ENCODE measurements at places on chromosomes 11 and 22.
A peak's percentile ranks its signal among the peaks of the same experiment; 100 is the strongest.

GRCh38 chr11:34899633-34900016 is 16.6 kb downstream of the APIP start:
- DNase-seq, result no peak

GRCh38 chr11:67627441-67627811 is 2.3 kb downstream of the NUDT8 start:
- no peak for DNase-seq

DNA sequence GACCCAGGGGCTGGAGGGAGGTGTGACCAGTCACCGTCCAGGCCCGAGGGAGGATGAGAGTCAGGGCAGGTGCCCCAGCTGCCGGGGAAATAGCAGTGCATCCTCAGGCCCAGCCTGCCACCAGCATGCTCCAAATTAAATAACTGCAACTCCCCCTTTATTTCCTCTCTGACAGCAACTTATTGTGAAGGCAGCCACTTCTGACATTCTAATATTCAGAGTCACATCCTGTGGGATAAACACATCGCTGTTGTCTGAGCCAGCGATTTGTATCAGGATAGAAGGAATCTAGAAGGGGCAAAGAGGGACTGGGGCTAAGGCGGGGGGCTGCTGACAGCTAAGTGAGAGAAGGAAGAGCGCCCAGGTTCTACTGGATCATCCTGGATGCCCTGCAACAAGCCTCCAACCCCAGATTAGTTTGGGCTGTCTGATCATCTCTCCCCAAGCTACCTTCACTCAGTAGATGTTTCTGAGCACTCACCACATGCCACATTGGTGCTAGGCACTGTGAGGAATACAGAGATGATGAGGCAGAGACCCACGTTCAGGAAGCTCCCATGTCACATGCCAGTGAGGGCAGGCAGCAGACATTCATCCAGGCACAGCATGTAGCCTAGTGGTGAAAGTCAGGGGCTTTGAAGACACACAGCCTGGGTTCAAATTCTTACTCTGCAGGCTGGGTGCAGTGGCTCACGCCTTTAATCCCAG is 214.1 kb downstream of the BUD13 start:
- peak; percentile 79 for DNase-seq

- DNase-seq, result no peak
These were observed 6.2 kb downstream of the STIM1 start for GRCh38 chr11:3861683-3862082.

DNA sequence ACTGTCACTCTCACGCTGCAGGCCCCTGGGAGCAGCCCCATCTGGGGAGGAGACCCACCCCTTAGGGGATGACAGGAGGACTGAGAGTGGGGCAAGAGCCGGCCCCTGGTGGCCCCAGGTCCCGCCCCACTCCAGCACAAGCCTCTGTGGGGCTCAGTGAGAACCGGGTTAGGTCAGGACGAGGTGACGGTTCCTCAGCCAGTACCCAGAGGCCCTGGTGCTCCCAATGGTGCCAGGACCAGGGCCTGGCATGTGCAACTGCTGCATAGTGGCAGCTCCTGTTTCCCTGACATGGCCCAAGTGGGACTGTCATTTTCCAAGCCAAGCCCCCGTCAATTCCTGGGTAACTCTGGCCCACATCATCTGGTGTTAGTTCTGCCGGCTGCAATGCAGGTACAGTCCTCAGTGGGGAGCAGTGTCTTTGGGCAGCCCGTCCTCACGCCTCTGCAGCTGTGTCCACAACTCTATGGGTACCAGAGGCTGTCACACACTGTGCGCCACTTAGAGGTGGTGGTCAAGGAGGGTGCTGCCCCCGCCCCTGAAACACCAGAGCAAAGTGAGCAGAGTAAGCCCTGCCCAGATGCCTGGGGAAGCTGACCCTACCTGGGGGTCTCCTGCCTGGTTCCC is 15.9 kb downstream of the CHID1 start:
- DNase-seq, result no peak

DNA sequence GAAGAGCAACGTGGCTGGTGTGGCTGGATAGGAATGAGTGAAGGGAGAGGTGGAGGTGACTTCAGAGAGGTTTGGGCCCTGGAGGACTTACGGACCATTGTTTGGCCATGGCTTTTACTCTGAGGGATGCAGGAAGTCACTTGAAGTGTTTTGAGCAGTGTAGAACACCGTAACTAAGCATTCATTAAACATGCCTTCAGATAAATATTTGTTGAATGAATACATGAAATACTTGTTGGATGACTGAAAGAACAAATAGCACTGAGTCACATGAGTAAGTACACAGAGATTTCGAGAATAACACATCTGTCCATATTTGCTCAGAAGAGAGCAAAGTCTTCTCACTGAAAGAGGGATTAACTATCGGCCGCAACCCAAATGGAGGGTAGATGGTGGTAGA is 182.7 kb upstream of the SNX19 start:
- DNase-seq, result peak; percentile 77

- DNase-seq, result no peak
These were observed 13.9 kb downstream of the CSRP3 start for GRCh38 chr11:19187833-19188258.

DNA sequence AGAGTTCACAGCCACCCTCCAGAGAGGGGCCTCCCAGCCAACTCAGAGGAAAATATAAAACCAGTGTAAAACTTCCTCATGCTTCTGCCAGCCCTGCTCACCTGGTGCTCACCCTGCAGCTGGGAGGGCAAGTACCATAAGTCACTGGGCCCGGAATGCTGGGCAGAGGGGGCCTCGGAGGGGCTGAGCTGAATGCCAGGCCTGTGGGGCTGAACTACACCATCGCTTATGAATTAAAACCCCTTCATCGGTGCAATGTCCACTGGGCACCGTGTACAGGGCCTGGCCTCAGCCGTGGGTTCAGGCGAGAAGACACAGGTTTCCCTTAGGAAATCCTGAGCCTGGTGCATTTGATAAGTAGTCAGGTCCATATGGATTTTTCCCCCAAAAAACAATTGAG is 828.6 kb downstream of the TBC1D22A start:
- no peak for DNase-seq

DNA sequence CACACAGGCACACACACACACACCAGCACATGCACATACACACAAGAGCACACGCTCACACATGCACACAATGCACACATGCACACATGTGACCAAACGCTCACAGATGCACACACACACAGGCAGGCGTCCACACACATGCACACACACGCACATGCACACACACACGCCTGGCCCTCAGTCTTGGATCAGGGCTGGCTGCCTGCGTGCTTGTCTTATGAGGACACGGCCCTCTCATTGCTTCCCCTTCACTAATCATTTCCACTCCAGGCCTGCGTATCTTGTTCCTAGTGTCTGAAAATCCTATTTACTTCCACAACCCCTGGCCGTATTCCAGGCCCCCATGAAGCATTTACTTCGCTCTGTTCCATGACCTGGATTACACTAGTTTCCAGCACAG is 740.5 kb downstream of the BRD1 start:
- DNase-seq, result no peak

DNA sequence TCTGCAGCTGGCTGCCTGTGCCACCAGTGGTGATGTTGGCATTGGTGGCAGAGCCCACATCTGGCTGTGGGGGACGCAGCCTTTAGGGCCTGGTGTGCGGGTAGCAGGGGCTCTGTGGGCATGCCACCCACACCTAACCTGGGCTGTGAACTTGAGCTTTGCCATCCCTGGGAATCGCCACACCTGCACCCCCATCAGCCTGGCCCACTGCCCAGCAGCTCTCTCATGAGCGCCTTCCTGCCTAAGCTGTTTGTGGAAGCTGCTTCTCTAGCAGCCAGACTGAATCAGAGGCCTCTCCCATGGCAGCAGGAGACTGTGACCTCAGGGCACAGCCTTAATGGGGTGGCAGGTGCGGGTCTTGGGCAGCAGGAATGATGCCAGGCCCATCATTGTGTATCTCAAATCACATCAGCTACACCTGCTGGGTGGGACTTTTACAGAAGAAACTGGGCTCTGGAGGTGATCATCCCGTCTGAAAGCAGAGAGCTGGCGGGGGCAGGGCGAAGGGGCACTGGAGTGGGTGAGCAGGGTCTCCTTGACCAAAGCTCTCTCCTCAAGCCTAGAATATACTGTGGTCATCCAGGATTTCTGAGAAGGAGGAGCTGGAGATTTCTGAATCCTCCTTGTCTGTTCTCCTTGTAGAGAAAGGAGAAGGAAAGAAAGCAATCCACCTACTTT is 17.8 kb upstream of the CARS1 start:
- no peak for DNase-seq

DNA sequence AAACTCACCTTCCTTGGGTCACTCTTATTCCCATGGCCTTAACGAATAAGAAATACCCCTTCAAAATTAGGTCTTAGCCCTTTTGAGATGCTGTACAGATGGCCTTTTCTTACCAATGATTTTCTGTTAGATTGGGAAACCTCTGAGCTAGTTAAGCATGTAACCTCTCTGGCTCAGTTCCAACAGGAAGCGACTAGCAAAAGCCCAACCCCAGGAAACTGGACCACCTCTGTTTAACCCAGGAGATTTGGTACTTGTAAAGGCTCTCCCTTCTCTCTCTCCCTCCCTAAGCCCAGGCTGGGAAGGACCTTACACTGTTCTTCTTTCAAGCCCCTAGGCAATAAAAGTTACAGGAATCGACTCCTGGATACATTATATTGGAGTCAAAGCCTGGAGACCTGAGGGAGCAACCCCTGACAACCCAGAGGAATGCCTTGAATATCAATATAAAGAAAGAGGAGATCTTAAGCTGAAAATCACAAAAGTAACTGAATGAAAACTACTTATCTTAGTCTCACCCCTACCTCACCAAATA is 11.7 kb downstream of the APIP start:
- no peak for DNase-seq

GRCh38 chr11:69395287-69395686 is 86.2 kb upstream of the LINC01488 start:
- no peak for DNase-seq

DNA sequence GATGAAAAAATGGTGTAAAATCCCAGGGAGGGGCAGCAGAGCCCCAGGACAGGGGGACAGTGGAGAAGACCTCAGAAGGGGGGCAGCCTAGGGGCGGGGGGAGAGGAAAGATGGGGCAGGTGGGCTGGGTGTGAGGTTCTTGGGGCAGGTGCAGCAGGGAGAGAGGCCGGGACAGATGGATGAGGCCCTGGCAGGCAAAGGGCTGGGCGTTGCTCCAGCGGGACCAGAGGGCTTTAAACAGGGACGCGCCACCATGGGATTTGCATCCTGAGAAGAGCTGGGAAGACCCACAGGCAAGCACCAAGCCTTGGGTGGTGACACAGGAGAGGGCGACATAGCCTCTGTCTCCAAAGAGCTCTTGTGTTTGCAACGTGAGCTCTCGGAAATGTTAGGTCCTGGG is 1342.8 kb downstream of the TBC1D22A start:
- DNase-seq, result no peak

DNA sequence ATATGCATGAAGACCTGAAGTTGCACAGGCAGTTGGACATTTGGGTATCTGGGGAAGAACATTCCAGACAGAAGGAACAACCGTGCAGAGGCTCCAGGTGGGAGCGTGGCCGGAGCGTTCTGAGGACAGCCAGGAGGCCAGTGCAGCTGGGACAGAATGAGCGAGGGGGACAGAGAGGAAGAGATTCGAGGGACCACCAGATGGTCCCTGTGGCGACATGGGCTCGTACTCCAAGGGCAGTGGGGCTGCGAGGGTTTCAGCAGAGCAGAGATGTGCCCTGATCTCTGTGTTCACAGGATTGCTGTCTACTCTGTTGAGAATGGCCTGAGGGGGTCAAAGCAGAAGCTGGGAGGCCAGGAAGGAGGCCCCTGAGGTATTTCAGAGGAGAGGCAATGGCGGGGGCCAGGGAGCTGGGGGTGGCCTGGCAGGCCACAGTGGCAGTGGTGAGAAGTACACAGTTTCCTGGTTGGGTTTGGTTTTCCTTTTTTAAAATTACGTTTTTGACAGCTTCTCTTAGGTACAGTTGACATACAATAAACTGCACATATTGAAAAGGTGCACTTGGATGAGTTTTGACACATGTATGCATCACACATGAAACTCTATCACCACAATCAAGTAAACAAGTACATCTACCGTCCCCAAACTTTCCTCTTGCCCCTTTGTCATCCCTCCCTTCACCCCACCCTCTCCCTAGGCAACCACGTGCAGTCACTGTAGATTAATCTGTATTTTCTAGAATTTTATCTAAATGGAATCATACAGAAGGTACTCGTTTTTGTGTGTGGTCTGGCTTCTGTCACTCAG is 24.8 kb upstream of the SOX10 start:
- DNase-seq, result no peak

GRCh38 chr11:117418737-117419481 is 91.3 kb downstream of the CEP164 start:
- DNase-seq, result no peak

GRCh38 chr22:44030702-44031082 is 6.6 kb downstream of the PARVB start:
- no peak for DNase-seq

DNA sequence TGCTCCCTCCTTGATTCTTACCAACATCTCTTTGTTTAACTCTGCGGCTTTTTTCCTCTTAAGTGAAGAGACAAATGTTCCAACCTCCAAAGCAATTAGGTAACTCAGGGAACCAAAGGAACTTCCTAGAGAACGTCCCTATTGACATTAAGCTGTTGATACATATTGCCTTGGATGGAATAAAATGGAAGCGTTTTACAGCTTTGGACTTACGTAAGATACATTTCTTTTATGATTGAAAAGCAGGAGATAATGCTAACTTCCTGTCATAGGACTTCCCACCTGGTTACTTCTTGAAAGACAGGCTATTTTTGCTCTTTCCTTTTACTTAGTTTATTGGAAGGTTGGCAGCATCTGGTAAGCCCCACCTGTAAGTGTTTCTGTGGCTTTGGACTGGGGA is 245.7 kb upstream of the CTSC start:
- DNase-seq, result no peak

GRCh38 chr11:10604798-10605197 is 36.3 kb upstream of the LYVE1 start:
- DNase-seq, result no peak

DNA sequence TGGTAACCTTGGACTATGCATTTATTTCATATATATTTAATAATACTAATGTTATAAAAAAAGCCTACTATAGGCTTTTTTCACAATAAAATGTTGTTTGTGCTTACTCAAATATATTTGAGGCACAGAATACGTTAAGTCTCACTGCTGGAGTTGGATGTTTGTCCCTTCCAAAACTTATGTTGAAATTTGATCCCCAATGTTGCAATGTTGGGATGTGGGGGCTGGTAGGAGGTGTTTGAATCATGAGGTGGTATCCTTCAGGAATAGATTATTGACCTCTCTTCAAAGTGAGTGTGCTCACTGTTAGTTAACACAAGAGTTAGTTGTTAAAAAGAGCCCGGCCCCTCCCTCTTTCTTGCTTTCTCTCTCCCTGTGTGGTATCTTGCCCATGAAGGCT is 1295.9 kb downstream of the JRKL start:
- no peak for DNase-seq

Measured in EH (cell line).